Memory B cell (primary cell): ENCODE measurements at places on chromosomes 4 and X.

GRCh38 chr4:185399466-185399865 is 2.8 kb downstream of the ANKRD37 start:
- H3K27ac ChIP-seq: no peak overlapping the region
- no peak overlapping the region for H3K4me3 ChIP-seq
- peaks cover 10% of the 10 kb centered on the region for H3K36me3 ChIP-seq
- H3K4me1 ChIP-seq: peaks cover 15% of the 10 kb centered on the region
- H3K27me3 ChIP-seq: no peaks in the 10 kb centered on the region
- no peak for DNase-seq

- peaks cover 16% of the 10 kb centered on the region for H3K36me3 ChIP-seq
- DNase-seq: peak; percentile 74
- peak within 1 kb of the TSS; percentile 91 for H3K27ac ChIP-seq
- peak within 1 kb of the TSS; percentile 91 for H3K4me3 ChIP-seq
- H3K4me1 ChIP-seq: peaks cover 25% of the 10 kb centered on the region
- no peaks in the 10 kb centered on the region for H3K27me3 ChIP-seq
Measured at GRCh38 chr4:48906206-48907173, at the start of gene OCIAD2. TSS of gene OCIAD2 (minus strand) at chr4:48906774. CDS start at chr4:48904549, 2,225 bp downstream.

GRCh38 chr4:170671171-170671570 is 581.4 kb upstream of the AADAT start:
- H3K27me3 ChIP-seq: no peaks in the 10 kb centered on the region
- no peaks in the 10 kb centered on the region for H3K36me3 ChIP-seq
- no peak overlapping the region for H3K27ac ChIP-seq
- no peaks in the 10 kb centered on the region for H3K4me1 ChIP-seq
- DNase-seq: no peak

- no peaks in the 10 kb centered on the region for H3K27me3 ChIP-seq
- no peak overlapping the region for H3K27ac ChIP-seq
- no peaks in the 10 kb centered on the region for H3K4me1 ChIP-seq
- H3K4me3 ChIP-seq: no peak overlapping the region
- no peaks in the 10 kb centered on the region for H3K36me3 ChIP-seq
Measured at GRCh38 chrX:134738986-134739740, 80.9 kb upstream of the PLAC1 start.

- H3K4me3 ChIP-seq: no peak overlapping the region
- no peak for DNase-seq
- no peaks in the 10 kb centered on the region for H3K27me3 ChIP-seq
- peaks cover 26% of the 10 kb centered on the region for H3K4me1 ChIP-seq
Measured at GRCh38 chrX:76183289-76184049, 10.6 kb downstream of the PBDC1 start.

- H3K27ac ChIP-seq: no peak overlapping the region
- no peaks in the 10 kb centered on the region for H3K4me1 ChIP-seq
- no peak for DNase-seq
- peaks cover 3% of the 10 kb centered on the region for H3K27me3 ChIP-seq
- H3K4me3 ChIP-seq: no peak overlapping the region
Measured at GRCh38 chrX:50799531-50799961, 14.4 kb downstream of the SHROOM4 start.

DNA sequence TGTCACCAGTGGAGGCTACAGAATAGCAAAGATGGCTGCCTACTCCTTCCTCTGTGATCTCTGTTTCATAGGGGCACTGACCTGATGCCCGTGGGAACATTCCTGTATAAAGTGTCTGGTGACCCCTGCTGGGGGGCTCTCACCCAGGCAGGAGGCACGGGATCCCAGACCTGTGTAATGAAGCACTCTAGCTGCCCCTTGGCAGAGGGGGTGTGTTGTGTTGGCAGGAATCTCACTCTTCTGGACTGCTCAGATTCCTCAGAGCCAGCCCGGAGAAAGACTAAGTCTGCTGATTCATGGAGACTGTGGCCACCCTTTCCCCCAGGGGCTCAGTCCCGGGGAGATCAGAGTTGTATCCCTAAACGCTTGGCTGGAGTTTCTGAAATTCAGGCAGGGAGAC is 648.3 kb downstream of the SPRY1 start:
- H3K4me3 ChIP-seq: no peak overlapping the region
- no peak for DNase-seq
- no peaks in the 10 kb centered on the region for H3K36me3 ChIP-seq

DNA sequence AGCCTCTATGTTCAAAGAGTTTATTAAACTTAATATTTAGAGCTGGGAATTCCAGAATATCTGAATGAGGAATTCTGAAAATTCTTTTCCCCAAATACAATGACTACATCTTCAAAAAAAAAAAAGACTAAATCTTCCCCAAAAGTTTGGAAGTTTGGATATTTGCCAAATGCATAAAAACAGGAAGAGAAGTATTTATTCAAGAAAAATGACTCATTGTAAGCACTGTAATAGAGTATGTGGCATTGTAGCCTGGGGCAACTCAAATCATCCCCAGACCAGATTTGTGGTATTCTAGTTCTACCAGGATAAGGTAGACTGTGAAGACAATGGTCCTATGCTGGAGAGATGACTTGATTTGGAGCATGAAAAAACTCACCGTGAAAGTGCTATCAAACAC is 78.5 kb upstream of the PDHA2 start:
- H3K4me1 ChIP-seq: no peaks in the 10 kb centered on the region
- no peaks in the 10 kb centered on the region for H3K36me3 ChIP-seq
- DNase-seq: no peak
- no peak overlapping the region for H3K4me3 ChIP-seq
- H3K27ac ChIP-seq: no peak overlapping the region
- H3K27me3 ChIP-seq: no peaks in the 10 kb centered on the region

- H3K27me3 ChIP-seq: peaks cover 17% of the 10 kb centered on the region
- peaks cover 6% of the 10 kb centered on the region for H3K36me3 ChIP-seq
- peaks cover 8% of the 10 kb centered on the region for H3K4me1 ChIP-seq
- DNase-seq: no peak
- H3K27ac ChIP-seq: no peak overlapping the region
- no peak overlapping the region for H3K4me3 ChIP-seq
Measured at GRCh38 chr4:3021627-3022026, 52.7 kb downstream of the HTT-AS start.

GRCh38 chrX:152641256-152641875 is 3.7 kb downstream of the GABRQ start:
- no peak for DNase-seq
- no peak overlapping the region for H3K27ac ChIP-seq
- H3K36me3 ChIP-seq: no peaks in the 10 kb centered on the region
- H3K27me3 ChIP-seq: peaks cover 4% of the 10 kb centered on the region

- H3K4me1 ChIP-seq: no peaks in the 10 kb centered on the region
- H3K27me3 ChIP-seq: peaks cover 3% of the 10 kb centered on the region
- no peak overlapping the region for H3K4me3 ChIP-seq
Measured at GRCh38 chr4:103268746-103269145, 70.6 kb upstream of the CENPE start.

GRCh38 chr4:125319311-125319710 is 4.6 kb downstream of the FAT4 start:
- no peak overlapping the region for H3K27ac ChIP-seq
- H3K4me3 ChIP-seq: no peak overlapping the region
- H3K27me3 ChIP-seq: peaks cover 16% of the 10 kb centered on the region
- no peaks in the 10 kb centered on the region for H3K36me3 ChIP-seq
